Stimulated activated CD4-positive, alpha-beta T cell treated with anti-CD3 and anti-CD28 coated beads, TNF-alpha, amount 100 ng/mL, for 4 hours (primary cell): ENCODE measurements at places on chromosomes 5 and 9.

DNA sequence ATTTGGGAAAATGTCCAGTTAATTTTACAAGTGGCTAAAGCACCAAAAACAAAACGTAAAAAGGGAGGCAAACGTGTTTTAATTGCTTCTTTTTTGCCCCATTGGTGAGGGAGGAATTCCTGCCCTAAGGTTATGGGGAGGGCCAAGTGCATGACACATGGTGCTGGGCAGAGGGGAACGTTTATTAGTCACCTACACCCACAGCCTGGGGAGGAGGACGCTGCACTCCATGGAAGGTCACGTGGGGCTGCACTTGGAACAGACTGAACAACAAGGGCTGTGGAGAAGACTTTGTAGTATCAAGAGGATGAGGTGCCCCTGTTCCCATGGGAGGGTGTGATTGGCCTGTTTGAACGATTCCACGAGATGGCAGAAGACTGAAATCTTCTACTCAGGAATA is 13.7 kb upstream of the ADAMTS16 start:
- DNase-seq = no peak

- DNase-seq = no peak
Measured at GRCh38 chr5:151004499-151004898, 15.9 kb upstream of the GPX3 start.

- DNase-seq = no peak
Measured at GRCh38 chr5:31193591-31194467, at the start of gene CDH6. TSS of gene CDH6 (plus strand) at chr5:31193686. CDS start at chr5:31267474, 73,788 bp downstream.

GRCh38 chr5:154873791-154874331 is 15.4 kb downstream of the CNOT8 start:
- no peak for DNase-seq

- DNase-seq = no peak
Measured at GRCh38 chr5:44881266-44881665, 72.5 kb downstream of the MRPS30 start.

DNA sequence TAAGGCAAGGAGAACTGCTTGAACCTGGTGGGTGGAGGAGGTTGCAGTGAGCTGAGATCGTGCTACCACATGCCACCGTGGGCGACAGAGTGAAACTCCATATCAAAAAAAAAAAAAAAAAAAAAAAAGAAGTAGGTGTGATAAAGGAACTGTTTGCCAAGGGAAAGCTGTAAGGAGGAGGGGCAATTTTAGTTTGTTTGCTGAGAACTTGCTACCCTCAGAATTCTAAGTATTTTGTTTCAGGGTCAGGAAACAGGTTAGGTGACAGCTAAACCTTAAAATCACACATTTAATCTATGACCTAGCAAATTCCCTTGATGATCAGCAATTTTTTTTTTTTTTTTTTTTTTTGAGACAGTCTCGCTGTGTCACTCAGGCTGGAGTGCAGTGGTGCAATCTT is 7.2 kb upstream of the ARRDC3 start:
- no peak for DNase-seq

GRCh38 chr9:129365196-129365595 is 187.1 kb upstream of the IER5L start:
- DNase-seq = no peak

GRCh38 chr5:173907686-173908371 is 19.7 kb downstream of the CPEB4 start:
- DNase-seq = no peak

DNA sequence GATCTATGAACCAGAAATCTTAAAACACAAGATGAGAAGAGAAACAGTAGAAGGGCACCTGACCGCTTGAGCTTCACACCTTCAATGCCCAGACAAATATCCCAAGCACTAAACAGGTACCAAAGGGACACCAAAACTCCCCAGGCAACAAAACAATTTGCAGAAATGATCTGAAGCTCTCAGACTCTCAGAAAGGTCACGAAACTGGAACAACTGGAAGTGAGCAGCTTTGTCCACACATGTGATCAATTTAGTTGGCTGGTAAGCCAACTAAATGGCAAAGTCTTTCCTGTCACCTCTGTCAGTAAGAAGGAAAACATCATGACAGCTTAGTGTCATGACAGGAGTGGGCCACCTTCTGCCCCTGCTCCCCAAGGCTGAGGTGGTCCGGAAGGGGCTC is 4.1 kb downstream of the IPPK start:
- no peak for DNase-seq

GRCh38 chr9:115191667-115192066 is 73.7 kb upstream of the TNC start:
- DNase-seq = no peak

DNA sequence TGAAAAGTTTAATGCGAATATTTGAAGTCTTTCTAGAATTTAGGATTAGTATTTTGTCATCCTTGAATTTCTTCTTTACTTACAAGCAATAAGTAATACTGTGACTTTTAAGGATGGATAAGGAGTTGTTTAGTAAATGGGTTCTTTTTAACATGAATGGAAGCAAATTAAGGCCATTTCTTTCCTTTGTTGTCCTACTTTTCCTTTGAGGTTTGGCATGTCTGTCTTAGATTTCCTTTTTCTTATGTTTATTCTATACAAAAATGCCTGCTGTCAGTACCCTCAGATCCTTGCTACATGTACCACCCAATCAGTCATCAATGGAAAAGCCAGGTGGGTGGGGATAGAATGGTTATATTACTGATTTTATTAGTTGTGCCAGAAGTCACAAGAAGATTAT is 10.2 kb downstream of the STX17 start:
- no peak for DNase-seq

GRCh38 chr9:90514877-90515276 is 127.7 kb downstream of the DIRAS2 start:
- DNase-seq = no peak

- DNase-seq = no peak
Measured at GRCh38 chr5:123107343-123108244, 18.6 kb downstream of the PRDM6 start.

DNA sequence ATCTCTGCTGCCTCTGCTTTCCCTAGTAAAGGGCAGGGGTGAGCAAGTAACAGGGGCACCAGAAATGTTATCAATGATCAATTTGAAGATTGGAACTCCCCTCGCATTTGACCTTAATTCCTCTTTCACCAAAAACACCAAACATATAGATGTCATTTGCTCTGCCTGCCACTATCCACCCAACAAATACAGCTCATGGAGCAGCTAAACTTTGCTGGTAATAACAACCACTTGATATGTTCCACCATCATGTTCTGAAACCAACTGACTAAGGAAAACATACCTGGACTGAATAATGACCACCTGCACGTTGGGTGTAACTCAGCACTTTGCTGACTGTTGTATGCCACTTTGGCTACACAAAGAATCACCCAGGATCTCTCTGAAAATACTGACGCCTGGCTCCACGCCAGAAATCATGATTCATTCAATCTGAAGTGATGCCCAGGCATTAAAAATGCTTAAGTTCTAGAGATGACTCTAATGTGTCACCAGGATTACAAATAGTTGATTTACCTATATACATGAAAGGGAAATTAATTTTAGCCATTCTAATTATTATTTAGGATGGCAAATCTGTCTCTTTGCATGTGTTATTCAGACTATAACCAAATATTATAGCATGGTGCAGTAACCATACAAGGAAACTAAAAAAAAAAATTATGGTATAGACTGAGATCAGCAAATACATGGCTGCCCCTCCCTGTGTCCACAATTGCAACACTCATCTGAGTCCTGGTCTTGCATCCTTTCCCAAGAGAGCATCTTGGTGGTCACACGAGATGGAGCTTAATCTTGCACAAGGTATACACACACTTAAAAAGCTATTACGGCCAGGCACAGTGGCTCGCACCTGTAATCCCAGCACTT is 43.1 kb upstream of the TTC39B start:
- no peak for DNase-seq

DNA sequence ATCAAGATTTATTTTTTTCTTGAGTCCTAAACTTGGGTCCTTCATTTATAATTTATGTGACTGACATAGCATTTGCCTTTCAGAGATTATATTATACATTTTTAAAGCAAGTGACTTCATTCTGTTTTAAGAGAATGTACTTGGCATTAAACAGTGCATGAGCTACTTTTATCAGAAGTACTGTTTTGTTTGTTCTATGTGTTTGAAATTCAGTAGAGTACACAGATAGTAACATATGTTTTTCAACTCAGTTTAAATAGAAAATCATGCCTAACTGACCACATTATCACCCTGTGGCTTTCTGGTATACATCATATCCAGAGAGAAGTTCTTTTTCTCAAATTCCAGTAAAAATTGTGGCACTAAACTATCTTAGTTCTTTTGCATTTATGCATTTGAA is 335.3 kb upstream of the CDH18 start:
- no peak for DNase-seq

- no peak for DNase-seq
Measured at GRCh38 chr5:107668154-107669095, 2.3 kb downstream of the EFNA5 start.
